ENCODE measurements at places on chromosomes 7 and 10. TPM values are rescaled to one million over a fixed set of nuclear protein-coding genes. Genes with fewer than 3 reads are reported as not detected.

HTR5A gene
- not detected for total RNA-seq

AGR3 gene
- total RNA-seq, result not detected

ITPRID1 gene
- not detected for total RNA-seq

WDR86 gene
- 3.8 TPM for total RNA-seq

AKR1C8 gene
- total RNA-seq, result not detected

TMEM130 gene
- total RNA-seq, result 0.44 TPM

RP9 gene
- 7.7 TPM for total RNA-seq

RAB19 gene
- not detected for total RNA-seq

DNAJC12 gene
- total RNA-seq, result 2.0 TPM

GRM8 gene
- not detected for total RNA-seq

All from smooth muscle cell of trachea (primary cell).